Suprapubic skin (tissue), 4 donors: ENCODE measurements at places on chromosomes 7 and 10. TPM values are rescaled to one million over a fixed set of nuclear protein-coding genes. Genes with fewer than 3 reads are reported as not detected.

GRCh38 chr10:4316161-4316810 lies 509.7 kb upstream of the AKR1E2 start:
- no peak for DNase-seq

DNA sequence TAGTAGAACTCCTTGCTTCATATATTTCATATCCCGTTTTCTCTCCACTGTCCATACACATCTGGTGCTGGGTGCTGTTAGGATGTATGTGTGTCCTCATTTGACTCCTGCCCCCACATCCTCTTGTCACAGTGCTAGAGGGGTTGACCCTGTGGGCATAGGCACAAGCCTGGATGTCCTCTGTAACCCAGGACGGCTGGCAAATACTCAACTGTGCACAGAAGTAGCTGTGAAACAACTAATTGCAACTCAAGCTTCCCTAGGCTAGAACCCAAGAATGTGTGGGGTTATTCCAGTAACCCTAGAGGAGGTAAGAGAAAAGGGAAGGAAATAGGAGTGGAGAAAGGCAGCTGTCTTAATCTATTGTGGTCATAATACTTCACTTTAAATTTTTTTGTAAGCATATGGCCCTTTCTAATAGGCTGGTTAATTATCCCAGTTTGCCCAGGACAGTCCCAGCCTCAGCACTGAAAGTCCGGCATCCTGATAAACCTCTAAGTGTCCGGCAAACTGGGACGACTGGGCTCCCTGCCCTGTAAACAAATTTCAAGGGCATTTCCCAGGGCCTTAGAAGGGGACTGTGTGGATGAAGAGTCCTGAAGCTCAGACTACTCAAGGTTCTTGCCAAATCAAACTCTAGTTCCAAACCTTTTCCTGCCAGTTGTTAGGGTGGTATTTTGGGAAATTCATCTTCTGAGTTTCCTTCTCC lies 283.2 kb upstream of the CELF2 start:
- DNase-seq = no peak

DNA sequence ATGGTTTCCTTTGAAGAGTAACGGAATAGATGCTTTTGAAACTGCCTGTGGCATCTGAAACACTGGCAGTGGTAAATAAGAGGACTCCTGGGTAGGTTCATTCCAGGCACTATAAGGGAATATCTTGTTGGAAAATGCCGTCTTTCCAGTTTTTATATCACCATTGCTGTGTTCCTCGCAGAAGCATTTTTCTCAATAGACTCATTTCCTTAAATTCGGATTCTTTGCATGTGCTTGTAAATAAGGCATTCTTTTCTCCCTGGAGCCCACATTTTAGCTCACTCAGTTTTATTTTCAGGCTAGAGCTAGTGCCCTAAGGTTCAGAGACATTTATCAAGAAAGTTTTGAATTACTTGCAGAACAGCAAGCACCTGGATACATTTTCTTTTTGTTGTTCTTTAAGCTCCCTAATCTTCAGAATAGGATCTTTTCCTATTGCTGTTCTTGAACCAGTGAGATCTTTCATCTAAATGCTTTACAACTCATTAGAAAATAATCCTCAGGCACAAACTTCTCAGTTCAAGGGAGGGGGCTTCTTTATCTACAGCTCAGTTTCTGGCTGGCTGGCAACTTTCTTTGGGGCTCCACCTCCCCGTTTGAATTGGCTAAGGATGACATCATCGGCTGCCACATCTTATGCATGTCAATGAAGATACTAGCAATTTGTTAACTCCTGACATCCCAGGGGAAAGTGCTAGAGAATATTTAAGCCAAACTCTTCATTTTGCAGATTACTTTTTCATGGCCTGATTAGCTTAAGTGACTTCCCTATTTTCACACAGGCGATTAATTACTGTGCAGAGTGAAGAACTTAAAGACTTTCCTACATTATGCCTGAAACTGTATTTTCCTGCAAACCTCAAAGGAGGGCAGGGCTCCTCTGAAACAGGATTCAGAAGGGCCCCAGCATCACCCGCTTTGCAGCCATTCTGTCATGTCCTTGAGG lies 133.7 kb upstream of the RSU1 start:
- no peak for DNase-seq

DNA sequence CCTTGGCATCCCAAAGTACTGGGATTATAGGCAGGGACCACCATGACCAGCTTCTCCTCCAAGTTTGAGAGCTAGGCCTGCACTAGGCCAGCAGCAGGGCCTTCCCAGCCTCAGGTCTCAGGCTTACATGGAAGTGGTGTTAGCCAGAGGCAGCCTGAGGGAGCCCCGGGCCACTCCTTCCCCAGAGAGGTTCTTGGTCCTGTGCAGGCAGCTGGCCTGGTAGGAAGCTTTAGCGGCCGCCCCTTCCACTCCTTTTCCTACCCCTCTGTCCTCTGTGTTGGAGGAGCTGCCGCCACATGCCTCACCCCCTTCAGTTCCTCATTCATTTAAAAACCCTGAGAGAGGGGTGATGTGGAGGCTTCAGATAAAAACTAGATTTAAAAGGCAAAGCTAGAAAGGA lies 40.3 kb downstream of the TSPAN15 start:
- DNase-seq = no peak

GRCh38 chr10:124035928-124036558 lies 57.4 kb downstream of the CHST15 start:
- DNase-seq = no peak

The CALML5 gene
- 2,672 TPM for total RNA-seq

The SPDYE6 gene
- not detected for total RNA-seq

The KLHL7 gene
- 26.4 TPM for total RNA-seq
